ENCODE measurements at places on chromosomes 7 and 10.
A peak's percentile ranks its signal among the peaks of the same experiment; 100 is the strongest.

- DNase-seq = no peak
These were observed 182.2 kb upstream of the PCDH15 start for GRCh38 chr10:54983255-54983654.

GRCh38 chr7:116942504-116942903 is 10.8 kb upstream of the ST7 start:
- DNase-seq = no peak

GRCh38 chr7:107387128-107387527 is 82.7 kb upstream of the GPR22 start:
- DNase-seq = no peak

- DNase-seq = no peak
These were observed 53.2 kb upstream of the CAV2 start for GRCh38 chr7:116446212-116446855.

DNA sequence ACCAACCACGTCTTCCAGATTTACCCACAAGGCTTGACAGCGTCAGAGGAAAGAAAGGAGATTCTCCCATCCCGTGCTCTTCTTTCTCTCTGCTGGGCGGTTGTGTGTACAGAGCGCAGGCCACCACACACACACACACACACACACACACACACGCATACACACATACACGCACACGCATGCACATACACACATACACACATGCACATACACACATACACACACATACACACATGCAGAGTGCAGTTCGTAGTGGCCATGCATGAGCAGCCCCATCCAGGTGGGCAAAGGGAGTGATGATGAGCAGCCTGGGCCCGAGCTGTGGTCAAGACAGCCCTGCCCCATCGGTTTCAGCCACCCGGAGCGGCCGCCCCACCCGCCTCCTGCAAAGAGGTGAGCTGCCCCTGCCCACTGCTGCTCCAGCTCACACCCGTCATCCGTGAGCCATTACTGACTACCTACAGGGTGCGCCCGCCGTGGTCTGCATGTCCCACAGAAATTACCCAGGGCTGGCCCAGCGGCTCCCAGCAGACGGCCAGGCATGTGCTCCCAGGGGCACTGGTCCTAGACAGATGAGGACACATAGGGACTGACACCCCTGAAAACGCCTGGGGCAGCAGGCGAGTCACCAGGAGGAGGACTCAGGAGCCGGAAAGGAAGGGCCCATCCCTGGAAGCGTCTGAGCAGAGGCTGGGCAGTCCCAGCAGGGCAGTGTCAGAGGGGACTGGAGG is 69.6 kb downstream of the ASB13 start:
- DNase-seq = no peak

DNA sequence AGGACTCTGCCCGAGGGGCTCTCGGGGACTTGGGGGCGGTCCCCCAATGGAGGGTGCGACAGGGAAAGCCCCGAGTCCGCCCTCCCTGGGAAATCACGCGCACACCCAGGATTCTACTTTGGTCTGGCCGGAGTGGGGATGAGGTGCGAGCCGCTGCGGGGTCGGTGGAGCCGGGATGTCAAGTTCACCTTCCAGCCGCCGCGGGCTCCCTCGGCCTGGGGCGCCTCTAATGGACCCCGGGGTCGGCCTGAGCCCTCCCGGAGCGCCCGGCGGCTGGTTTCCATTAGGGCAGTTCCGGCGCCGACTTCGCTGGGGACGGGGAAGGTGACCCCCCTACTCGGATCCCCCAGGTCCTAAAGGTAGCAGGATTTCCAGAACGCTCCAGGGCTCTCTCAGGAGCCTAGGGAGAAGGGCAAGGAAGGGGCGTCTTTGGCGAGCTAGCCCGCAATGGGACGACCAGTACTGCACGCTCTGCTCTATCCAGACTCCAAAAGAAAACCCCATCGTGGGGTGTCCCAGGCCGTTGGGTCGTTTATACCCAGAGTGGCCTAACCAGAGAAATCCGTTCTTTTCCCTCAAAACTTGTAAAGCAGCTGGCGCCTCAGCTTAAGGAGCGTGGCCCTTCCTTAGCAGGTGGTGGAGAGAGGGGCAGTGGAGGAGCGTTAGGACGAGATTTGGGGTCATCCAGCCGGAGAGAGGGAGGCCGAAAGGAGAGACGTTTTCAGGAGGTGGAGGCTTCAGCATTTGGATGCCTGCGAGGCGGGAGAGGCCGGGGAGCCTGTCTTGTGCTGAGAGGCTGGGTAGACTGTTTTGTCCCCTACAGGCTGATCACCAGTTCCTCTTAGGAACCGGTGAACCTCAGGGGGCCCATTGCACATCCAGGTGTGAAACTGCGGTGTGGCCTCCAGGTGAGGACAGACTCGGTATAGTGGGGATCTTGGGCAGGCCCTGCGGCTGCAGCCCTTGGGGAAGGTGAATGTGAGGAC is 860 bp upstream of the WDR86 start:
- no peak for DNase-seq

DNA sequence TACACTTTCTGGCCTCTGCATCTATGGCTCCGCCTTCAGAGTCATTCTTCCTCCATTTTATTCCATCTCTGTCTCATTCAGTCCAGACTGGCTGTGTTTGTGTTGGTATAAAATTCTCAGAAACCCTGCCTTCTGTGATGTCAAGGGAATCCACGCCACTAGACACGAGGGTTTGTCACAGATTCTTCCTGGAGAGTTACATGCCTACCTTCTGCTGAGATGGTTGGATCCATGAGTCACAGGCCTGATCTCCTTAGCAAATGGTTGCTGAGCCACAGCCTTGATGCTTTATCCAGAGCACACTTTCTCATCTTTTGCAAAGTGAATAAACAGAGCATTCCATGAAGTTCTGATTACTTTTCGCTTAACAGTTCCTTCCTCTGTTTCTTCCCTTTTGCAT is 35.9 kb upstream of the TSPAN33 start:
- DNase-seq = no peak

DNA sequence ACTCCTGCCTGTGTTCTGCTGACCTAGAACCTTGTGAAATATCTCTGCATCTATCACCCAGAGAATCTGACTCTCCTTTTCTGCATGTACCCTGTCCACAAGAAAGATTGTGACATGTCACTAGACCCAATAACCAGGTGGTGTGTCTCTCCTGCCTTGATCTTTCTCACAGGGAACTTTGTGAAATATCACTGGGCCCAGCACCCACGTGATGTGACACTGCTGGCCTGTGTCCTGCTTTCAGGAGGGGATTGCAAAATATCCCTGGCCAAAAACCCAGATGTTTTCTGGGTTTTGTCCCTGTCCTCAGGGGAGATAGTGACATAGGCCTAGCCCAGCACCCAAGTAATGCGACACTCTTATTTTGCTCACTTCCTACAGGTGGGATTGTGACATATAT is 10.1 kb upstream of the ZNF107 start:
- no peak for DNase-seq

- DNase-seq = no peak
These were observed 13.2 kb upstream of the FRMPD2 start for GRCh38 chr10:48287417-48288391.

DNA sequence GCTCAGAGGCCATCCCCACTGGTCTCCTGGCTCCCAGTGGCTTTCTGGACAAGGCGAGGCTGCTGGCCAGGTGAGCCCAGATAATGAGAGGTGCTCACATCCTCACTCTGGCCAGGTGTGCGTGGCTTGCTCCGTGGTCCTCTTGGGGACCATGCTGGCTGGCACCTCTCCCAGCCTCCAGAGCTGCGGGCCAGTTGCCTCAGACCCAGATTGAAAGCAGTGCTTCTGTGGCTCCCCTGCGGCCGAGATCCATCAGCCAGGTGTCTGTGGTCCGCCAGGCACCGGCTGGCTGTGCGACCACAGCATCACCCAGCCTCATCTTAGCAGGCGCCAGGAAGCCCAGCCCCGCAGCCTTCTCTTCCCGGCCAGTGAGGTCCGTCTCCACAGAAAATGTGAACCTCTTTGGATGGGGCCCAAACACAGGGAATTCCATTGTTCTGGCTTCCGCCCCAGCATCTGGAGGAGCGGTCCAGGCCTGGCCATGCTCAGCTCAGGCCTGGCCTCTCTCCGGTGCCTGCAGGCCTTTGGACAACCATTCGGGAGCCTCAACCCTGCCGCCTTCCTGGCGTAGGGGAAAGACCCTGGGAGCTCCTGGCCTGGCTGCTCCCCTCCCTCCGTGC is 5.2 kb upstream of the TTYH3 start:
- DNase-seq = no peak

GRCh38 chr10:43970717-43971116 is 322.0 kb upstream of the ZNF32 start:
- DNase-seq = no peak

- DNase-seq = no peak
These were observed 45.9 kb downstream of the MCMBP start for GRCh38 chr10:119826771-119827170.

- DNase-seq = no peak
These were observed 51.9 kb downstream of the SORBS1 start for GRCh38 chr10:95509251-95509650.

DNA sequence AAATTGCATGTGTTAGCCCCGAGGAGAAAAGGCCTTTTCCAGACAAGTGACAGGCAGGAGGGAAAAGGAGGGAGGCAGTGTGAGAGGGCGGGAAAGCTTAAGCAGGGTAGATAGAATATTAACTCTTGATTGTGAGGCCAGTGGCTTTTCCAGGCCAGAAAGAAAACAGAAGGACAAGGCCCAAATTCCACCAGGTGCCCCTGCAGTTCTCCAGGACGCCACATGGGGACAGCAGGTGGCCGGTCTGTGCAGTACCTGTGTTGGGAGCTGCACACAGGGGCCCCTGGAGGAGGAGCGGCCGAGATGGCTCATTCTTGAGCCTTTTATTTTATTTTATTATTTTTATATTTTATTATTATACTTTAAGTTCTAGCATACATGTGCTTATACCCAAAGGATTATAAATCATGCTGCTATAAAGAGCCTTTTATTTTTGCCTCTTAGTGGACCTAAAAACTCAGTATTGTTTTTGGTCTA is 141.3 kb upstream of the KLF14 start:
- peak; percentile 45 for DNase-seq

- no peak for DNase-seq
These were observed 74.8 kb downstream of the SVIL start for GRCh38 chr10:29559996-29560395.

DNA sequence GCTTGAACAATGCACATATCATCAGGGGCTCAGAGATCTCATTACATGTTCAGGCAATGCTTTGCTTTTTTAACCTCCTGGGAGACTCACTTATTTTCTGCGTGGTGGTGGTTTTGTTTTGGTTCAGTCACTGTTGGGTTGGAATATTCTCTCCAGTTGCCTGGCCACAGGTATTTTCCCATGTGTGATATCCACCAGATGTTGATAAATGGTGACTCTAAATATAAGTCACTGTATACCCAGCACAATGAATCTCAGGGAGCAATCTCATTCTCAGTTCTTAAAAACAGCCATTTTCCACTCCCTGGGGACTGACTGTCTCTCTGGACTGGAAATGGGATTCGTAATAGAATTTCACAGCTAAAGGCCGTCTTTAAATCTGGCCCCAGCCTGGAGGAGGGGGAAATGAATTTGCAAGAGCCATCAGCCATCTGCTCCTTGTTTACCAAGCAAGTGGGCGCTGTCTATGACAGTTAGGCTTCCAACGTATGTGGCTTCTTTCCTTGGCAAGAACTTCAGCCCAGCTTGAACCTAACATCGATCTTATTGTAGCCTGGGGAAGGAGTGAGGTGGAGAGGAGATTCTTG is 1106.2 kb downstream of the NRG3 start:
- no peak for DNase-seq

DNA sequence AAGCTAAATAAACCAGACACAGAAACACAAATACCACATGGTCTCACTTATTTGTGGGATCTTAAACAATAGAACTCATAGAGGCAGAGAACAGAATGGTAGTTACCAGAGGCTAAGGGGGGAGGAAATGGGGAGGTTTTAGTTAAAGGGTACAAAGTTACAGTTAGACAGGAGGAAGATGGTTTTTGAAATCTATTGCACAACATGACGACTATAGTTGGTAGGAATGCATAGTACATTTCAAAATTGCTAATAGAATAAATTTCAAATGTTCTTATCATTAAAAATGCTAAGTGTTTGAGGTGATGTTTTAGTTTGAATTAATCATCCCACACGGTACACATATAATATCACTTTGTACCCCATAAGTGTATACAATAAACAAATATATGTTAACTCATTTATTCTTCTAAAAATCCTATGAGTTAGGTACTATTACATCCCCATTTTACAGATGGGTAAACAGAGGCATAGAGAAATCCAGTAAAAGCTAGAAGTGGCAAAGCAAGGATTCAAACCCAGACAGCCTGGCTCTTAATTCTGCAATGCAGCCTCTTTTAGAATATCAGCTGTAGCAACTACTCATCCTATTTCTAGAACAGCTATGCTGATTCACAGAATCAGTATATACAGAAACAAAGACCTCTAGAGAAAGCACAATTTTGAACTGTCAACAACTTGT is 50.9 kb downstream of the HBP1 start:
- no peak for DNase-seq

DNA sequence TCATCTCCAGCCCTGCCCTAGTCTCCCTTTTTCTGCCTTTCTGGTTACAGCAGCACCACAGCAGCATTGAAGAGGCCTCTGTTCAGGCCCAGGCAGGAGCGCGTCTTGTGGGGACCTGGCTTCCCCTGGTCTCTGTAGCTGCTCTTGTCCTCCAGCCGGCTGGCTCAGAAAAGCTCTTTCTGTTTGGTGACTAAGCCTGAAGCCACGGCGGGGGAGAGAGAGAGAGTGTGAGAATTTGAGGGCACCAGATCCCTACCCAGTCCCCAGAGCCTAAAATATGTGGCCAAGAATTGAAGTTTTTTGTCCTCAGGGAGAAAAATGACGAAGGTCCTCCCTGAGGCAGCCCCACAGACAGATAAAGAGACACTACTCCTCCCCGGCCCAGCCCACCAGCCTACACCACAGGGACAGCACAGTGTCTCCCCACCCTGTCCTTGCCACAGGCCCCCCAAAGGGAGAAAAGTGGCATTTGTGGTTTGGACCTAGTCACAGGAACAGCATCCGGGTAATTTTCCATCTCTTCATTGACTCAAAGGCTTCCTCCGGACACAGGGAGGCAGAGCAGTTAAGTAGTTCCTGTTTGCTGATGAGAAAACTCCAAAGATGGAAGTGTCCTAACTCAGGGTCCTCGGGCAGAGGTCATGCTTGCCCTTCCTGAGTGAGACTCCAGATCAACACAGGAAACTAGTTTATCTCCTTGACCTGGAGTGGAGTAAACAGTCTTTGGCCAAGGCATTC is 13.3 kb upstream of the FAM180A start:
- no peak for DNase-seq

GRCh38 chr7:22192801-22193200 is 164.2 kb downstream of the RAPGEF5 start:
- no peak for DNase-seq

GRCh38 chr7:158999496-158999895 is 143.1 kb downstream of the DYNC2I1 start:
- DNase-seq = no peak

GRCh38 chr10:31647861-31648260 is 280.8 kb downstream of the ARHGAP12 start:
- DNase-seq = no peak

DNA sequence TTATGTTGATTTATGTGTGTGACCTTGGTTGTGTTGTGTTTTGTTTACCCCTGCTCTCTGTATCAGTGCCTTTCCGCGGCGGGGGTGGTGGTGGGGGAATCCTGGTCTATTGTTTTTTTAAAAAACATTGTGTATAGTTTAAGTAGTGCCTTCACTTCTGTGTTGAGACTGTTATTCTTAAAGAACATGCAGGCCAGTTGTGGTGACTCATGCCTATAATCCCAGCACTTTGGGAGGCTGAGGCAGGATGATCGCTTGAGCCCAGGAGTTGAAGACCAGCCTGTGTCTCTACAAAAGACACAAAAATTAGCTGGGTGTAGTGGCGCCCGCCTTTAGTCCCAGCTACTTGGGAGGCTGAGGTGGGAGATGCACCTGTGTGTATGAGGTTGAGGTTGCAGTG is 429.0 kb upstream of the LRGUK start:
- DNase-seq = no peak

GRCh38 chr10:17062493-17062892 is 67.1 kb downstream of the CUBN start:
- no peak for DNase-seq
